Stimulated activated CD8-positive, alpha-beta memory T cell treated with anti-CD3 and anti-CD28 coated beads, Interleukin-7, amount 100 ng/mL, for 1 hour (primary cell): ENCODE measurements at places on chromosomes 4 and X.

DNA sequence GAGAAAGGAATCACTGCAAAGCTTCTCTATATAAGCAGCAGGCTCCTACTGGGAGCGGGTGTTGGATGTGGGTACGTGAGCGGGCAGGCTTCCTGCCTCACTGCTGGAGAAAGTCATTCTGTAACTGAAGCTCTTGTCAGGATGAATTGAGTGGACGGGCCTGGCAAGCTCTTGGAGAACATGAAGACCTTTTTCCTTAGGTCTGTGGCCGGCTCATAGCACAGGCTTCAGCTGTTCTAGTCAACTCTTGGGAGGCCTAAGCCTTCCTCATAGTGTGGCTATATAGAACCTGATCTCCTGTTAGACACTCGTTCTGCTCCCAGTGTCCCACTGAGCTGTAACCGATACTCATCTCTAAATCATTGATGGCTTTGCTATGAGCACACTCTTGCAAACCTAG, 108.2 kb upstream of the GPC4 start:
- no peak for DNase-seq

DNA sequence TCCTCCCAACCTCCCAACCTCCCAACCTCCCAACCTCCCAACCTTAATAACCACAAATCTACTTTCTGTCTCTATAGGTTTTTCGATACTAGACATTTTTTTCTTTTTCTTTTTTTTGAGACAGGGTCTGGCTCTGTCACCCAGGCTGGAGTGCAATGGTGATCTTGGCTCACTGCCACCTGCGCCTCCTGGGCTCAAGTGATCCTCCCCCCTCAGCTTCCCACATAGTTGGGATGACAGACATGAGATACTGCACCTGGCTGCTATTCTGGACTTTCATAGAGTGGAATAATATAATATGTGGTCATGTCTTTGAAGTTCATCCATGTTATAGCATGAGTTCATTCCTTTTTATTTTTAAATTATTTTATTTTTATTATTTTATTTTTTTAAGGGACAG, 39.5 kb upstream of the ZFX start:
- no peak for DNase-seq

DNA sequence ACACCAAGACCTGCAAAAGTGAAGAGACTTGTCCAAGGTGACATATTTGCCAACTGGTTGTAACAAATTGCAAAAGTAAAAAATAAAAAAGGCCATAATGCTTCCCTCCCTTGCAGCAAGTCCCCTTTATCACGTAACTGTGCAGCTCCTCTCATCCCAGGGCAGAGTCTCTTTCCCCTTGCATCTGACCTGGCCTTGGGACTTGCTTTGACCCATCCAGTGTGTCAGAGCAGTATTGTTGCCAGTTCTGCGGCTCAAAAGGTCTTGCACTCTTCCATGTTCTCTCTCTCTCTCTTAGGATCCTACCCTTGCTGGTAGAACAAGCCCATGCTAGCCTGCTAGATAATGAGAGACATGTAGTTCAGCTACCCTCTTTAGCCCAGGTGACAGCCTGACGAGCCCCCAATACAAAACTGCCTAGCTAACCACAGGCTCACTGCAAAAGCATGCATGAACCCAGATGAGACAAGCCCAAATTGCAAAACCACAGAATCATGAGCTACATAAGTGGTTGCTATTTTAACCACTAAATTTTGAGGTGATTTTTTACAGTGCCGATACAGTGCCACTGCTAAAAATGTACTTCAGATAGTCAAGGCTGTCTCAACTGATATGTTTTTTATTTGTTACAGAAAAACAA, 289.5 kb upstream of the PPARGC1A start:
- DNase-seq = no peak

DNA sequence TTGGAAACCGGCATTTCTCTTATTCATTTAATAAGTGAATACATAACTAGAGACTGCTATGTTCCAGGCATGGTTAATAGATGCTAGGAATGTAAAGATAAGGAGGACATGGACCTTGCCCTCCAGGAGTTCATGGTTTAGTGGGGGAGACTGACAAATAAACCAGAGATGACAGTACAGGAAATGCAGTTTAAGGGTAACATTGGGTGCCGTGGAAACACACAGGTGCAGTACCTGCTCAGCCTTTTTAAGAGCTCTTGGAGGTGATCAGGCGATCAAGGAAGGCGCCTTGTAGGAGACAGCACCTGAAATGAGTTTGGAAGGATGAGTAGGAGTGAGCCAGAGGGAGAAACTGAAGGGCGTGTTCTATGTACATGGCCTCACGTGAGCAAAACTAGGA, 145.8 kb downstream of the AASDH start:
- DNase-seq = no peak

DNA sequence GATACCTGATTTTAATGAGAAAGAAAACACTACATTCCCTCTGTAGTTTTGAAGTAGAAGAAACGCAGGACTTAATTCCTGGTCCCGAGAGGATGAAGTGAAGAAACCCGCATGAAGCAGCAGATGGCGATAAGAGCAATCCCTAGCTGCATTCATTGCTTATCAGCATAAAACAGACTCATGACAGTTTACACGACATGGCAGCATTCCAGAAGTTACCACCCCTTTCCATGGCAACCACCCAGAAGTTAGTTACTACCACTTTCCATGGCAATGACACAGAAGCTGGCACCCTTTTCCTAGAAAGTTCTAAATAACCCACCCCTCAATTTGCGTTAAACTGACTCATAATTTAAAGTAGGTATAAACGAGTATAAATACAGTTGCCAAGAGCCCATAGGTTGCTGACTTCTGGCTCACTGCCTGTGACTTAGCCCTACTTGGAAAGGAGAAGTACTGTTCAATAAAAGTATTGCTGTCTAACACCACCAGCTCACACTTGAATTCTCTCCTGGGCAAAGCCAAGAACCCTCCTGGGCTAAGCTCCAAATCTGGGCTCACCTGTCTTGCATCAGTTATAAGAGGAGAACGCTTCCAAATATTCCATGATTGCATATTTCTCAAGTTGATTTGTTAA, 5.5 kb upstream of the XAGE2 start:
- no peak for DNase-seq
